ENCODE measurements at places on chromosomes 1 and 21. TPM values are rescaled to one million over a fixed set of nuclear protein-coding genes. Genes with fewer than 3 reads are reported as not detected.

FCAMR gene
- total RNA-seq, result 2.3 TPM

DNA sequence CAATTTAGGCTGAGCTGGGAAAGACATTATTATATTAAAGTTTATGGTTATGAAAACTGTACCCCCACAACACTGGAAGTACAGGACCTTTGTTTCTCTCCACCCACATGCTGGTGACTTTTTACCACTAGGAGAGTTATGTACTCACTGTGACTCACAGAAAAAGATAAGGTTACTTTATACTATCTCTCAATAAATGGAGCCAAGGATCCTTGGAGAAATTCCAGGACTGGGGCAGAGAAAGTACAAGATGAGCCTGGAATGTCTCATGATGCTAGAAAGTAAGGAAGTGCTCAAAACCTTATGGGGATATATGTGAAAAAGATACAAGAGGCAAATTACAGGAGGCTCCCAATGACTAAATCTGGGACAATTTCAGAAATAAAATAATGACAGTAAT lies 63.9 kb upstream of the C1orf105 start:
- peak; percentile 60 for DNase-seq

DNA sequence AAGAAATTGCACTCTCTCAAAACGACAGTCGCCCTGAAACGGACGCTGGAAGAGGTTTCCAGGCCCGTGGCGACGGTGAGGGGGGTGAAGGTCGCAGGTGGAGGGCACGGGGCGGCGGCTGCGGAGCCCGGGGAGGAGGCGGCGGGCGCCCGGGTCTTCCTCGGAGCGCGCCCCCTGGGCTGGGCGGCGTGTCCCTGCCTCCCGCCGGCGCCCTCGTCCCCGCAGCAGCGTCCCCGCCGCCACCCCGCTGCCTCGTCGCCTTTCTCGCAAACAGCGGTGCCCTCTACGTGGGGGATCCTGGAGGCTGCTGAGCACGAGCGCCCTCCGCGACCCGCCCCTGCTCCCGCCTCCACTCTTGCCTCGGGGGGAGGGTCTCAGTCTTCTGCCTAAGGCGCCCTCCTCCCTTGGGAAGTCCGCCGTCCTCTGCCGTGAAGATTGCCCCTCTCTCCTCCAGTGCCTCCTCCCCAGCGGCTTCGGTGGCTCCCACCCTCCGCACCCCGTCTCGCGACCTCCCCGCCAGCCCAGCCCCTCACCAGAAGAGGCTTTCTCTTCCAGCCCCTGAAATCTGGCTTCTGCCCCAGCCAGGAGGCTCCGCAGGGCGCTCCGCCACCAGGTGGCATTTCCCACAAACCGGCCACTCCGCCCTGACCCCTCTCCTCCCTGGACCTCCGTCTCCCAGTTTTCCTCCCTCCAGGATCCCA lies 227.4 kb downstream of the SDCCAG8 start:
- DNase-seq, result no peak

CBS gene
- total RNA-seq, result 72.7 TPM

FNBP1L gene
- total RNA-seq, result 41.1 TPM

- DNase-seq, result peak; percentile 14
Measured at GRCh38 chr1:230067419-230067870, 407 bp downstream of the GALNT2 start.

DNA sequence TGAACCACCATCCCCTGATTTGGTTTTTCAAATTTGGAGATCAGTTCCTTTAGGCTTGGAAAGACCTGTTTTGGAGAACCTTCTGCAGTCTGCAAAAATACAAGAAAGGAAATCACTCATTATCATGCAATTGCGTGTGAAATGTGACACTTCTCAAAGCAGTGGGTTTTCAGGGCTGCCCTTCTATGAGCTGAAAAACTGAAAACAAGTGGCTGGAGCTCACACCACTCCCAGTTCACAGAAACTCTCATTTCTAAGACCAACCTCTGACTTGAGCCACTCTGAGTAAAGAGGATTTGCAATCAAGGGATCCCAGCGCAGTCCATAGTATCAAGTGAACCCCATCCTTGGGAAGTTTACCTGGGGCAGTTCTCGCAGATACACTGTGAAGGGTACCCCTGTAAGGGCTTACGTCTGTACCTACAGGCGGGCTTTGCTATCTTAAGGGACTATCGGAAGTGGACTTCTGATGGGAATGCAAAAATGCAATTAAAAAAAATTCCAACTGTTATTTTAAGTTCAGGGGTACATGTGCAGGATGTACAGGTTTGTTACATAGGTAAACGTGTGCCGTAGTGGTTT lies 12.8 kb downstream of the SH2D1B start:
- DNase-seq, result no peak

- peak; percentile 81 for DNase-seq
Measured at GRCh38 chr21:42671778-42672593, 18.6 kb downstream of the PDE9A start.

TNFRSF1B gene
- 18.4 TPM for total RNA-seq

- no peak for DNase-seq
Measured at GRCh38 chr1:16521288-16521583, 7.2 kb upstream of the RNU1-1 start.

DNA sequence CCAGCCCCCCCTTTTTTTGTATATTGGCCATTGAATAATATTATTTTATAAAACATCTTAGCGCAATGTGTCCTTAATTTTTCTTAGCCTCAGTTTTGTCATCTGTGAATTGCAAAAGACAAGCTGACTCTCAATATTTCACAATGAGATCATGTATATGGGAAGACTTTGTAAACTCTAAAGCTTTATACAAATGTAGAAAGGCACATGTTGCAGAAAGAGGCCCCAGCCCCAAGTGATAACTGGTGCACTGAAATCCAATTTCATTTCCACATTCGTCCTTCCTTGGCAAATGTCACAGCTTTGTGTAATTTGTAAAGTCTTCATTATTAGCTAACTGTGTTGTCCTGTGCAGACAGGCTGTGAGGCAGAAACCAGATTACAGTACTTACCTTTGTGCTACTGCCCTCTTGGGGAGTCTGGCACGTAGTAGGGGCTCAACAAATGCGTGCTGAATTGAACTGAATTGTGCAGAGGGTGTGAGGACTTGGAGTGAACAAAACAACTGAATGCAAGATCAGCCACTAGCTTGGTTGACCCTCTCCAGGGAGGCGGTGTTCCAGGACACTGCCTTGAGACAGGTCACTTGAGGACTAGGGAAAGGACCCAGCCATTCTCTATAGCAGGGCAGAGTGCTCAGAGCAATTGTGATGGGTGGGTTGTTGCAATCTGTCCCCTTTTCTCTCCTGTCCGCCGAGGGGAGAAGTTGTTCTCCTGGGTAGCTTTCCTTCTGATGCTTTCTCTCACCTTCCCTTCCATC lies 74.6 kb downstream of the LMO4 start:
- no peak for DNase-seq

- no peak for DNase-seq
Measured at GRCh38 chr1:24205345-24206082, 18.4 kb upstream of the IFNLR1 start.

DNA sequence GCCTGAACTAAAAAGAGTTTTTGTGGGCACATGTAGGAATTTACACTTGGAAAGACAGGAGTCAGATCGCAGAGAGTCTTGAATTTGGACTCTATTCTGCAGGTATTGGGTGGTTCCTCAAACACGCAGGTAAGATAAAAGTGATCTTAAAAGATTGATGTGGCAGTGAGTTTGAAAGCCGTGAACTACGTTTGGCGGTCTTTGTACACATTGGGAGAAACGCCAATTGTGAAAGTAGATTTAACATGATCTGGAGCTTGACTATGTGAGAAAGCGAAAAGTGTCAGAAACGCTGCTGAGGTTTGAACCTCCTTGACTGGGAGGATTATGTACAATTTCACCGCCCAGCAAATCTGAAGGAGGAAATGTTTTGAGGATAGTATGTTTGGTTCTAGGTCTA lies 1.5 kb upstream of the PPP2R5A start:
- DNase-seq, result no peak

E2F2 gene
- total RNA-seq, result 1.0 TPM

DNA sequence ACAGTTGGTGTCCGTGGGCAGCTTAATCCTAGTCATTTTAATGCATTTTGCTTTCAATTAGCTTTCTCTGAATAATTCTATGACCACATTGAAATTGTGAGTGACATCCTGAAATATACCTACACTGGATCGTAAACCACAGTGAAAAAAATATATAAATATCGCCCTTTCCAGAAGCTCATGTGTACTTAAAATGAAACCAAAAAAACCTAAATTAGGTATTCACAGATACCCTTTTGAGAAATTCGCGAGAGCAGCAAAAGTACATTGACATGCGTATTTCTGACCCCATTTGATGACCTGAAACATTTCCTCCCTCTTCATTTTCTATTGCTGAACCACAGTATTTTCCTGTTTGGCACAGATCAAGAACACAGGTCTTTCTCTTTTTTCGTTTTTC lies 253.8 kb downstream of the LTN1 start:
- no peak for DNase-seq

PRKAB2 gene
- total RNA-seq, result 12.3 TPM

TSNAX gene
- 41.2 TPM for total RNA-seq

- DNase-seq, result no peak
Measured at GRCh38 chr1:166350490-166350889, 183.7 kb upstream of the FAM78B start.

DNA sequence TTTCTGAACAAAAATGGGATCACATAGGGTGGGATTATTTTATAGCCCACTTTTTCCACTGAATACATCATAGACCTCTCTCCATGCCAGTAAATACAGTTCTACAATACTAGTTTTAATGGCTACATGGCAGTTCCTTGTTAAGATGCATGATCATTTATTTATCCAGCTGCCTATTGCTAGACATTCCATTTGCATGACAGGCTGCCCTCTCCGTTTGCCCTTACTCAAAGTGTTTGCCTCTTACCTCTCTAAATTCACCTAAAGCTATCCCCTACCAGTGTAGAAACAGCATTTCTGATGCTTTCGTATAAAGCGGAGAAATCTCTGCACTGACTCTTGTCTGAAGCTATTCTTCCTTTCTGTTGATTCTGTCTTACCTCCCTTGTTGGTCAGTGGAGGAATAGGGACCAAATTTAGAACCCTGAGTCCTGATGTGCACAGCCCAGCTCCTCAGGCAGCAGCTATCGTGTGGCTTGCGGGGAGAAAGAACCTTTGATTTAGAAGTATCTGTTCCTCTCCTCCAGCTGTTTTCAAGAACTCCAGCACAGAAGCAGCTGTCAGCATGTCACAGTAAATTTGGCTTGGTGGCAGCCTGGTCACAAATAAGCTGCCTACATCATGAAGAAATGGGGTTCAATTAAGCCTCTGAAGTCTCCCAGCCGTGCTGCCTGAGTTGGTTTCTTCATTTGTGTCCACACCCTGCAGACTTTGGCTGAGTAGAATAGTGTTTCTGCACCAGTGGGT lies 337.3 kb downstream of the PRDM2 start:
- DNase-seq, result no peak

DNA sequence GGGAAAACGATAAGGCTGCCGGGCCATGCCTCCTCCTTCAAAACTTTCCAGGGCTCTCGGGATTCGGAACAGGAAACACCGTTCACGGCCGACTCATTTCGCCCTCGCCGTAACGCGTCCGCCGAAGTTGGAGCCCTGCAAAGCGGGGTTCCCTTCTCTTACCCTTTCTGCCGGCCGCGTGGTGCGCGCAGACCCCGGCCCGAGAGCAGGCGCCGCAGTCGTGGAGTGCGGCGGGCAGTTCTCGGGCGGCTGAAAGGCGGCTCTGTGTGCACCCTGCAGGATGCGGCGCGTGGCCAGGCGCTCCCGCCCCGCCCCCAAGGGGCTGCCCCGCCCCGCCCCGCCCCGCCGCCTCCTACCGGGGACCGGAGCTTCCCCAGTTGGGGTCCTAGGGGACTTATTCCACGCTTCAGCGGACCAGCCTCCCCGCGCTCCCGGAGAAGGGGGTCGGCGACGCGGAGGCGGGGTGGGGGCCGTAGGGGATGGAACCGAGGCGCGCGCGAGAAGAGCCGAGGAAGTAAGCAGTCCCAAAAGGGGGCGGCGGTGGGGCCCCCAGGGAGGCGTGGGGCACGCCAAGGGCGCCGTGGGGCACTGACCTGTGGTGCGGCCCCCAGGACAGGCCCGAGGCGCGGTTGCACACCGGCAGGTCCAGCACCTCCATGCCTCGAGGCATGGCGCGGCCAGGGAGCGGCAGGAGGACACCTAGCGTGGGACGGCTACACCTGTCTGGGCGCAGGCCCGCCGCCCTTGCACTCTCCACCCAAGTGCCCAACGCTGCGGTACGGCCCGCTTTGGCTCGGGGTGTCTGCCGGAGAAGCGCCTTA lies at the start of gene MCOLN2:
Gene MCOLN2, minus strand, starts transcription at position 268 of the 821 bp plus-strand sequence. Its CDS starts 241 bp downstream, at position 27.
- no peak for DNase-seq

DNA sequence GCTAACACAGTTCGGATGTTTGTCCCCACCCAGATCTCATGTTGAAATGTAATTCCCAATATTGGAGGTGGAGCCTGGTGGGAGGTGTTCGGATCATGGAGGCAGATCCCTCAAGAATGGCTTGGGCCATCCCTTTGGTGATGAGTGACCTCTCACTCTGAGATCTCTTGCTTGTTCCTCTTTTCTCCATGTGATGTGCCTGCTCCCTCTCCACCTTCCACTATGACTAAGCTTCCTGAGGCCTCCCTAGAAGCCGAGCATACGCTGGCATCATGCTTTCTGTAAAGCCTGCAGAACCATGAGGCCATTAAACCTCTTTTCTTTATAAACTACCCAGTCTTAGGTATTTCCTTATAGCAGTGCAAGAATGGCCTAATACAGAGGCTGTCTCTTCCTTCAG lies 8.1 kb upstream of the PLA2G5 start:
- no peak for DNase-seq

GRCh38 chr1:231027971-231028370 lies 12.1 kb downstream of the FAM89A start:
- DNase-seq, result no peak

All from prostate gland (tissue), 2 donors.